Fibroblast of upper back skin (primary cell): ENCODE measurements at places on chromosomes 4 and X.

GRCh38 chr4:82287720-82288119 is 86.1 kb downstream of the HNRNPD start:
- DNase-seq = no peak

DNA sequence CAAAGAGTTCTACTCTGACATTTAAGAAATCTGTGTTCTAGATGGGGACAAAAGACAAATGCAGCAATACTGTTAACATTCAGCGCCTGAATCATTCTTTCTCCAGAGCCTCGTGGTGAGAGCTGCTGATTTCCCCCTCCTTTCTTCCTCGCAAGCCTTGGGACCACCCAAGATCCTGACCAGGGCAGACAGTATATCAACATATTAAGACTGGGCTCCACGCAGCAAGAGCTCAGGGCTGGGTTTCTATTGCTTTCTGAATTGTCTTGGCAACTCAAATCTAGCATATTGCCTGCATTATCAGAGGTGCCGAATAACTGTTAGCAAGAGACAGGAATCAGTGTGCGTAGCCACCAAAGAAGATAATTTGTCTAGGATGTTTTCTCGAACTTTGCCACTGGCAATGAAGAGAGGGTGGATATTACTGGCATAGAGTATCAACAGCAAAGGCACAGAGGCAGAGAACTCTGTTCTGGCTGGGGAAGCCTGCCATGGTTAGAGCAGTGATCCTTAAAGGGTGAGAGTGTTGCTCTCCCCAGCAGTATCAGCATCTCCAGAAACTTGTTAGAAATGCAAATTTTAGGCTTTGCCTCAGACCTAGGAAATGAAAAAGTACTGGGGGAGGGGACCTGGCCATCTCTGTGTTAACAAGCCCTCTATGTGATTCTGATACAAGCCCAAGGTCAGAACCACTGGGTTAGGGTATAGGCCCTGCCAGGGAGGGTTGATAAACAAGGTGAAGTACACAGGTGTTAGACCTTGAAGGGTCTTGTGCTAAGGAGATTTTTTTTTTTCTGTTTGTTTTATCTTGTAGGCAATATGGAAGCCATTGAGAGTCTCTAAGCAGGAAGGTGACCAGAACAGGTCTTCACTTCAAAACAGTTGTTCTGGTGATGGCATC is 46.2 kb upstream of the MID1IP1 start:
- no peak for DNase-seq

DNA sequence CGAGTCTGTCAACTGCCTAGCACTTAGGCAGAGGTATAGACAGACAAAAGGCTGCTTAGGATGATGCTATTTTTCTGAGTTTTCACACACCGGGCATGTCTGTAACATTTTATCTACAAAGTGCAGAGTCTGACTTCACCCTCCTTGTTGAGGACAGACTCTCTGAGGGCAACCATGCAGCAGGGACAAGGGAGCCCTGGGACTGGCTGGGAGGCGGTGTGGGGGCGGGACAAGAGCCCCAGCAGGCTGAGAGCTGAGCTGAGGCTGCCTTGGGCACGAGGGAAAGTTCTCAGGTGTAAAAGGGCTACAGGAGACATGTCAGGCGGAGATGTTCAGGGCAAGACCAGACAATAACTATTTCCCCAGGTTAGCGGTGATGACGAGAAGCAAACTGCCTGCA is 81.6 kb downstream of the GATB start:
- no peak for DNase-seq

DNA sequence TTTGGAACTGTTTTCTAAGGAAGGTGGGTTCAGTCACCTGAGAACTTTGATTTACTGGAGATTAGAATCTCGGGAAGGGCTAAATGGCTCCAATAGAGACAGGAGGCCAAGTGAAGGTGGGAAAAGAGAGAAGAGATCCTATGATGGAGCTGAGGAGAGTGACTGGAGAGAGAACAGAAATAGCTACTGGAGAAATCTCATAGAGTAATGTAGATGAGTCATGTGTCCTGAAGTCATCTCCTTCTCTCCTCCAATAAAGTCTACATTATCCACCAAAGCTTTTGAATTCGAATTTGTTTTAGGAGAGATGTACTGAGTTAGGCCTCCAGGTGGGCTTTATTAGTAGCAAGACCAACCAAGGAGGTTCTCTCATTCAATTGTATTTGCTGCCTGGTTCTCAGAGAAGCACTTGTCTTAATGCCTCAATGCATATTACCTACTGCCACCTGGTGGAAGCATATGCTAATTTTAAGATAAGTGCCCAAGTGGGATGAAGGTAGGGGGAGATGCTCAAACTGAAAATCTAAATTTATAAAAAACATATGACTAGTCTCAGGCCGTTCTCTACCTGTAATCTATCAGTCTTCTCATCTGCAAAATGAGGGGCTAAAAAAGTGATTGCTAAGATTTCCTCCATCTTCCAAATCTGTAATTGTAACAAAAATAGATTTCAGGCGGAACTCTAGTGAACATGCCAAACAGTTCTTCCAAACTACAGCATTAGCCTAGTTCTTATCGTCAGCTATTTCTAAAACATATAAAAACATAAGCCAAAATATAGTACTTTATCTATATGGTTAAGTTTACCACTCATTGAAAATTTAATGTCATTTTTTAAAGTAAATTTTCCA is 24.4 kb downstream of the TXK start:
- peak; percentile 39 for DNase-seq

DNA sequence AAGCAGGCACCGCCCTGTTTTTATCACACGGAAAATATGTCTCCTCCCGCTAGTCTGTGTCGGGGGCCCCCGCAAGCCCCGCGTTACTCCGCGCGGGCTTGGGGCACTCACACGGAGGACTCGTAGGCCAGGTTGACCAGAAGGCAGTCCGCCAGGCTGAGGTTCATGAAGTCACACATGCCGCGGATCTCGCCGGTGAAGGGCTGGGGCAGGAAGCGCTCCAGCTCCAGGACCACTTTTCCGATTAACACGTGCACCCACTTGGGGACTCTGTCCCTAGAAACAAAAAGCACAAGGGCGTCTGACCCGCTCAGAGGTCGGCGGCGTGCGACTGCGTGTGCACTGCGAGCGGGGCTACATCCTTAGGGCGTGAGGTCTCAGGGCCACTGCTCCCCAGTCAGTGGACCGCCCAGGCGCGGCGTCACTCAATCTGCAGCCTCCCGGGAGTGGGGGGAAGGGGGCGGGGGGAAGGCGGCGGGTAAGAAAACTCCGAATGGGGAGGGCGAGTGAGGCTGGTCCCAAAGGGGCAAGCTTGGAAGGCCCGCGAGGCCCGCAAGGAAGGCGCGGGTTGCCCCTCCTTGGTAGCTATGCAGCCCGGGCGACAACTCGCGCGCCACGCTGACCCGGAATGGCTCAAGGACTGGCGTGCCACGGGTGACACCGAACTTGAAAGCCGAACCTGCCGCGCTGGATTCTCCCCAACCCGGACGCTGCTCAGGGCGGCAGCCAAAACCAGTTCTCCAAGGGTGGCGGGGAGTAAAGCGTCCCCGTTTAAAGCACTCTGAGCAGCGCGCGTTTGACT is 722 bp downstream of the NAAA start:
- DNase-seq = peak; percentile 32

- DNase-seq = peak; percentile 58
Observed at GRCh38 chrX:134484039-134484438, 24.1 kb downstream of the HPRT1 start.

DNA sequence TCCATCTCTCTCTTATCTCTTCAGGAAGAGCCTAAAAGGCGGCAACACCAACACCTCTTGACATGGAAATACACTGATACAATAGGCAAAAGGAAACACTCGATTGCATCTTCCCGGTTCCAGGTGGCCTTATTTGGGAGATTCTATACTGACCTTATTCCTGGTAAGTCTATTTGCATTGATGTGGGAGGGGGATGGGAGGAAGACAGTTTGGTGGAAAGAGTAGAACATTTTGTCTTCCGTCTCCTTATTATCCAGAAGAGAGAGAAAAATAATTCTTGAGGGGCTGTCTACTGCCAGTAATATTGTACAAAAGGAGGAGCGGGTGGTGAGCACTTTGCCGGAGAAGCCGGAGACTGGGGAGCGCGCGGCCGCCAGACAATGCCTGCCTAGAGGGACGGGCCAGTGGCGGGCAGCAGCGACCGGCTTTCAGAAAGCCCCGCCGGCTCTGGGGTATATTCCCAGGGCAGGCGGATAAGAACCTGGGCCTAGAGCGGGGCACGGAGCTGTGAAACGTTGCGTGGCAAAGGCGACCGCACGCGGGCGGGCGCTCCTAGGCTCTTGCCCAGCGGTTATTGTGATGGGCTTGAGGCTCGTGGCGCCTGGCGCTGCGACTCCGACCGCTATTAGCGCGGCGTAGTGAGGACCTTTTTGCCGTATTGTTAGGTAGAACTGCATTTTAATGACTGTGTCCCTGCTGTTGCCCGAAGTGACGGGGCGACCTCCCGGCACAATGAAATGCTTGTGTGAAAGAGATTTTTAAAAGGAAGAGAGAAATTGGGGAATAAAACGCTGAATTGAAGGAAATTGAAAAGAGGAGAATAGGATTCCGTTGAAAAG is 518 bp downstream of the PRDM8 start:
- DNase-seq = no peak

DNA sequence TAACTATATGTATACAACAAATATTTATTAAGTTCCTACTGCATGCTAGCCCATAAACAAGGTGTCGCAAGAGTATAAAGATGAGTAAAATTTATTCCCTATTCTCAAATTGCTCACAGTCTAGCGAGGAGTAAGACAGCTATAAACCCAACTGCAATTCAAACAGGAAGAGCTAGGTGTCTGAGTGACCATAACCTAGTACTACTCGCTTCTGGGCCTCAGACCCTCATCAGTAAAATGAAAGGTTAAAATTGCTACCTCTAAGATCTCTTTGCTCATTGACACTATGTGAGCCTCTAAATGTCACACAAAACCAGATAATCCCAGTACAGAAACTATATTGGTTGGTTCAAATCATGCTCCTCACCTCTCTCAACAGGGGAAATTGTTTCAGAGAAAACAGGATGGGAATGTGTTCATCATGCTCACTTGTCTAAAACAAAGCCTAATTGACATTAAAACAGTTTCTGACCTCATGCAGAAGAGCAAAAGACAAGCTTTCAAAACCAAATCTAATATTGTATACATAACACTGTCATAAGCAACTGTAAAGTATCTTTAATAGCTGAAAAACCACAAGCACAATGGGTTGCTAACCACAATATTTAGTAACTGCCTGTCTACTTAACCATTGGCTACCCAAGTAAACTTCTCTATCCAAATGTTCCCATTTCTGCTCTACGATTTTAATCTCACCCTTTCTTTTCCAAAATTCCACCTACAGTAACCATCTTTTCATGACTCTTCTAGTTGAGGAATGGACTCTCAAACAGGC is 264.6 kb upstream of the FMR1 start:
- no peak for DNase-seq

GRCh38 chrX:112738347-112739033 is 58.8 kb upstream of the LHFPL1 start:
- peak; percentile 54 for DNase-seq

DNA sequence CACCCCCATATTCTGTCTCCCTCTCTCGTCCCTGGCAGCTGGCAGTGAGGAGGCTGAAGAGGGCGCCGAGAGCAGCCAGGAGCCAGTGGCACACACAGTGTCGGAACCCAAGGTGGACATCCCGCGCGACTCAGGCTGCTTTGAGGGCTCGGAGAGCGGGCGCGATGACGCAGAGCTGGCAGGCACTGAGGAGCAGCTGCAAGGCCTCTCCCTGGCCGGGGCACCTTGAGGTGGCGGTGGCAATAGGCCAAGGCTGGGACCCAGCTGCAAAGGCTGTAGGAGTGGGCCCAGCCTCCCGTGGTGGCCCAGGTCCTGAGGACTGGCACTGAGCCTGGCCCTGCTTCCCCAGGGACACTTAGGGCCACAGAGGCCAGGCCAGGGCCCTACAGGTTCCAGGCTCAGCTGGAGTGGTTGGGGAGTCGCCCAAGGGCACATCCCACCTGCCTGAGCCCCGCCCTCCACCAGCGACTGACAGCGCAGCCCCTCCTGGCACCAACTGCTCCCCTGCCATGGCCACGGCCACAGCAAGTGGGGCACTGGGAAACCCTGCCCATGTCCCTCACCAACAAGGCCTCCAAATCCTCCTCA is 13.9 kb downstream of the SASH3 start:
- no peak for DNase-seq

- no peak for DNase-seq
Observed at GRCh38 chr4:170425521-170426143, 335.9 kb upstream of the AADAT start.

DNA sequence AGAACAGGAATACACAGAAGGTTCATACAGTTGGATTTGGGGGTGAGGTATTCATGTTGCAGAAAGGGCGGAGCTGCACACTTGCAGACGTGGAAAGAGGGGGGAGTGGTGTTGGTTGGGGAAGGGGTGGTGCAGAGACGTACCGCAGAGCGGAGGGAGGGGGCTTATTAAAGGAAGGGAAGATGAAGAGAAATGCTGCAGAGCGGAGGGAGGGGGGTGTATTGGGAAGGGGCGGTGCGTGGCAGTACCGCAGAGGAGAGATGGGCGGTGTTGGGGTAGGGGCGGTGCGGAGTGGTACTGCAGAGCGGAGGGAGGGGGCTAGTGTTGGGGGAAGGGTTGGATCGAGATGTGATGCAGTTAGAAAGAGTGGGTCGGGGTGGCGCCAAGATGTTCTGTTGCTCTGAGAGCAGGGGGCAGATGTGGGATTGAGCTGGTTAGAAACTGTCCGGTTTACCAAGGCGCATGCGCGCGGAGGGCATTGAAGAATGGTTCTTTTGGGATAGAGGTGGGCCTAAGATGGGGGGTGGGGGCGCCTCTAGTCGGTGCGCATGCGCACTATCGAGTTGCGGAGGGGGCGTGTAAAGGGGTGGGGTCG is 900 bp downstream of the TRO start:
- peak; percentile 86 for DNase-seq

DNA sequence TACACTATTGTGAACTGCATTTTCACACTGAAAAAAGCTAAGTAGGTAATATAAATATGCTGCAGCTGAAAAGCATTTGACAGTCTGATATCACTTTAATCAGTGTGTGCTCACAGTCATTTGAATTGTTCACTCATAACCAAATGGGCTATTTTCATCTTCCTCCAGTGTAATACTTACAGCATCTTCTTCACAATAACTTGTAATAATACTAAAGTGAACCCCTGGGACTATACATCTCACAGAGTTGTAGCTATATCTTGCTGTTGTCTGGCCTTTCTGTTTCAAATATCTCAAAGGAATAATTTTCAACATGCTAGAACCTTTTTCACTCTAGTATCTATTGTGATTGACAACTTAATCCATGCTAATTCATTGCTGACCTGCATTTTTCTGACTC is 66.8 kb upstream of the GALNTL6 start:
- no peak for DNase-seq

DNA sequence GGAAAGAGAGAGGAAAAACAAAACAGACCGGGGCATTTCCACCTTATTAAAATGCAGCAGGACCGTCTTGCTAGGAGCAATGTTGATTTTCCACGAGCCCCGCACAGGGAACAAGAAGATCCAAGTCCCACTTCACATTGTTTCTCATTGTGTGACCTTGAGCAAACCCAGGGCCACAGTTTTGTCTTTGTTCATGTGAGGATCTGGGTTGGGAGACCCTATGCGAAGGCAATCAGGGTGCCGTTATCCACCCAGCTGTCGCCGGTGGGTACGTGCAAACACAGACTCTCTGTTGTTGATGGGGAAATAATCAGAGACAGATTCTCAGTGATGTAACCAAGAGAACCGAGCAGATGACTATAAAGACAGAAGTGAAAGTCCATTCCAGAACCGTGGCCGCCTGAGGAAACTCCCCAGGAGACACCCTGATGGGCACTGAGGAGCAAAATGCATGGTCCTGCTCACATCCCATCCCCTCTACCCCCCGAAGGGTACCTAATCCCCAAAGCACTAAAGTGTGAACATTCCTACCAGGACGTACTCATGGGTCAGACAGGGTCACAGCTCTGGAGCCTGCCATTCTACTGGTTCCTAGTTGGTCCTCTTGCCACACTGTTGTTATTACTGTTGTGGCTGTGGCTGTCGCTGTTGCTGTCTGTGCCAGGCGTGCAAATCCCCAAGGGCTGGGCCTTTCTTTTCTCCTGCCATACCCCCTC is 102.7 kb upstream of the RBPJ start:
- DNase-seq = peak; percentile 52
